Stimulated activated CD4-positive, alpha-beta T cell treated with anti-CD3 and anti-CD28 coated beads, TNF-alpha, amount 100 ng/mL, for 1 hour (primary cell): ENCODE measurements at places on chromosomes 2 and 18.

- DNase-seq, result no peak
These were observed 106.5 kb downstream of the EHBP1 start for GRCh38 chr2:62811972-62812371.

DNA sequence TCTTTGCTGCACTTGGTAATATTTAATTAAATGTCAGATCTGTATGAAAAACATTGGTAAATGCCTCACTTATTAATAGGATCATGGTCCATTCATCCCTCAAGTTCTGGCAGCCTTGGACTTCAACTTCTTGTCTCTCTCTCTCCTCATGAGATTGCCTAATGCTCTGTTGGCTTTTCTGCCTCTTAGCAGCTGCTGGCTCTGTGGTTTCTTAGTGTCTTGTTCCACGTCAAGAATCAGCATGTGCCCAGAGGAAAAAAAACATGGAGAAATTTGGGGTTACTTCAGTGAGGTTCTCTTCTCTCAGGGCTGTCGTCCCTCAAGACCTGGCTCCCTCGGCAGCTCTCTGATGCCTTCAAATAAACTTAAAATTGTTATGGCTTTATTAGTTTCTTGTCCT, 75.4 kb downstream of the TAF4B start:
- DNase-seq, result no peak

- DNase-seq, result no peak
These were observed 69.7 kb downstream of the RNF144A start for GRCh38 chr2:6986912-6987361.

- DNase-seq, result no peak
These were observed 58.7 kb downstream of the L3MBTL4 start for GRCh38 chr18:6355789-6356589.
